ENCODE measurements at places on chromosomes 12 and 14.

DNA sequence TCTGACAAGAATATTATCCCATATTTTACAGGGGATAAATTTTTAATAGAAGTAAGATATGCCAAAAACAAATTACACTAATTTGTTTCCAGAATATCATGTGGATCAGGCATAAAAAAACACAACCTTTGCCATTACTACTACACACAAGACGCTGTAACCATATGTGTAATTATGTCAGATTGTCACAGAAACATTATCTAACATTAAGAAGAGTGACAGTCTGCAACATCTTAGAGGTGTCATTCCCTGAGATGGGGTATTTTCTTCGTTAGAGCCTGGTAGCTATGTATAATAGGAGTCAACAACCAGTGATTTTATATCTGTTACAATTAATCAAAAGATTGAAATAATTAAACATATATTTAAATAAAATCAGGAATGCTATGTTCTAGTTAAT is 518.9 kb downstream of the RERGL start:
- no peak for DNase-seq

DNA sequence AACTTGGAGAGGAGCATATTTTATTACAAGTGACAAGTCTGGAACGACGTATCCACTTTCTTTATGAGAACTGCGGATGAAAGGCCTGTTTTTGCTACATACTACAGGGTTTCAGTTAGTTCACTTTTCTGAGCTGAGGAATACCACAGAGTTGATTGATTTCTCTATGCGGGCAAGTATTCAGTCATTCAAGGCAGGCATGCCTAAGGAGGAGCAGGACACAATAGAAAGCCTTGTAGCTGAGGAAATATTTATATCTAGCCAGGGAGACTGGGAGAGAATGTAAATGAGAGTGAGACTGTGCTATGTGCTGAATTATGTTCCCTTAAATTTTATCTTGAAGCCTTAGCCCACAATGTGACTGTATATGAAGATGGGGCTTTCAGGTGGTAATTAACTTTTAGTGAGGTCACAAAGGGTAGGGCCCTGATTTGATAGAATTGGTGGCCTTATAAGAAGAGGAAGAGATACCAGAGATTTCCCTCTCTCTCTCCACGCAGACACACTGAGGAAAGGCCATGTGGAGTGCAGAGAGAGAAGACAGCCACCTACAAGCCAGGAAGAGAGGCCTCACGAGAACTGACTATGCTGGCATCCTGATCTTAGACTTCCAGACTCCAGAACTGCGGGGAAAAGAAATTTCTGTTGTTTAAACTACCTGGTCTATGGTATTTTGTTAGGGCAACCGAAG is 459.0 kb upstream of the ATP2B1 start:
- DNase-seq, result no peak

GRCh38 chr12:106913456-106913855 is 42.3 kb upstream of the TMEM263 start:
- DNase-seq, result no peak

DNA sequence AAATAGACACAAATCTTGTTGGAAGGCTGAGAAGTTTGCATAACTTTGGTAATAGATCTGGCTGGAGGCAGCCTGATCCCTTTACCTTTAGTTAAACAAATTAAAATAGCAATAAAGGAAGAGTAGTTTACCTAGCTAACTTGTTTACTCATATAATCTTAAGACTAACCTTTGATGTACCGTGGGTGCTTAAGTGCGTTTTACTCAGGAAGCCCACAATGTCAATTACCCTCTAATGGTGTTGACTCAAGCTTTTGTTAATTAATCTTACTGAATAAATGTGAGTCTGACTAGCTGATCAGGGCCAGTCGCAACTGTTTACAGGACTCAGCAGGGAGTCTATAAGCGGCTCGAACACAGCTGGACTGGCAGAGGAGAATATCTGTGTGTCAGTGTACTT is 51.5 kb downstream of the FAR2 start:
- no peak for DNase-seq

DNA sequence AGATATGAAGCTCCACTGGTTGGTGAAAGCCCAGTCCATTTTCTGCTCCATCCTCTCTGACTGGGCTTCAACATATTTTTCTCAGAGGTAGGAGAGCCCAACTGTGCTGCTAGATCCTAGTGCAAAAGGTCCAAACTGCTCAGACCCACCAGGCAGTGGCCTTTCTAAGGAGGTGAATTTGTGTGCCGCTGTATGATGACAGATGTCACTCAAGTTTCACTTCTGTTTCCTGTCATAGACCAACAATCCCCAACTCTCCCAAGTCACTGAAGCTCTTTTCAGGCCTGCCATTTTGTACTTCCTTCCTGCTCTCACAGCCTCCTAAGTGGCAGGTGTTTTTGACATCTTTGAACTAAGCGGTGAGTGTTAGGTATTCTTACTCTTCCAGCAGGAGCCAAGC is 16.4 kb upstream of the RNASE4 start:
- DNase-seq, result no peak

GRCh38 chr14:59187802-59188460 is 536 bp upstream of the DAAM1 start:
- peak; percentile 10 for DNase-seq

- no peak for DNase-seq
These were observed 35.1 kb downstream of the EIF2S3B start for GRCh38 chr12:10540776-10541205.

- no peak for DNase-seq
These were observed 215.7 kb downstream of the KIF26A start for GRCh38 chr14:104353921-104354701.

GRCh38 chr14:90900476-90901083 is 84.3 kb upstream of the TTC7B start:
- no peak for DNase-seq

GRCh38 chr14:99213101-99213500 is 58.9 kb downstream of the BCL11B start:
- no peak for DNase-seq

- no peak for DNase-seq
These were observed 219.8 kb downstream of the SLC41A2 start for GRCh38 chr12:104738331-104738730.

DNA sequence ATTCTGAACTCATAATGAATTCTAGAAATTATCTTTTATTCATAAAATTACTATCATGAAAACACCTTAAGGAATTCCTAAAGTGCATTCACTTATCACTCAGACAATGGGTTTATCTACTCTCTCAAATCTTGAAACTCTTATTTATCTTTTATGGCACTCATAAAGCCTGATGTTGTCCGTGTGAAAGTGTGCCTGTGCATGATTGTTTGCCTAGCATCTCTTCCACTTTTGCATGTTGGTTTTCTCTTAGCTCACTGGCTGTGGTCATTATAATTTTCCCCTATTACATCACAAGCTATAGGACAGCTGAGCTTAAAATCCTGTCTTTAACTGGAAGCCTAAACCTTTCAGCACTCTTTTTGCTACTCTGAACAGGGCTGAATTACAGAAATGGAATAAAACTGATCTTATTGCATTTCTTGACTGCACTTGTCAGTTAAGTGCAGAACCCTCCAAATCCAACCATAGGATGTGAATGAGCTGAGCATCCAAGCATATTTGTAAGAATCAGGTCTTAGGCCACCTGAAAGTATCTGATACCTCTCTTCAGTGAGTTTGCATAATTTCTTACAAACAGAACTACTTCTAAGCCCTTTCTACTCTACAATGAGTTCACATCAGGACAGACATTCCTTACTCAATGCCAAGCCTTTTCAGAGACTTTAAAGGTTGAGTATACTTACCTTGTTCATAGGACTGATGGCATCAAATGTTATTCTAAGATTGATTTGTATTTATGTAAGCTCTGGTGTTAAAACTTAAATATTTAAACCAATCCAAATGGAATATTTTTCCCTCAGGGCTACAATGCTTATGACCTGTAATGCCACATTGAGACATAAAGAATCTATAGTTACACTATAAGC is 221.2 kb upstream of the KITLG start:
- no peak for DNase-seq

DNA sequence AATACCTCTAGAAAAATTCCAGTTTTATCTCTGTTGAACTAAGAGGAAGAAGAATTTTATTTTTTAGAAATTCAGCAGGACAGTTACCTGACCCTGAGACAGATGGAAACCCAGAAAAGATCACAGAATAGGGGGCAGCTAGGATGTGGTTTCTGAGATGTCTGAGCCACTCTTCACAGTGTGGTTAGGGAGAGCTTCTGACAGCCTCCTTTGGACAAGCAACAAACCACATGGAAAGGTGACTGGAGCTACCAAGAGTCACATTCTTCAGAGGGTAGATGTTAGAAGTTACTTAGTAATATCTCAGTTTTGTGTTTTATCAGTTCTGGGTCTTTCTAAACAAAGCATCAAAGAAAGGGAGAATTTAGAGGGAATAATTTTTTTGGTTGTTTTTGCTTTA is 117.3 kb upstream of the NAP1L1 start:
- DNase-seq, result no peak

- no peak for DNase-seq
These were observed 30.6 kb upstream of the OSBPL8 start for GRCh38 chr12:76590131-76590530.

GRCh38 chr14:77212943-77213678 is 31.5 kb downstream of the TMEM63C start:
- no peak for DNase-seq

GRCh38 chr14:52902971-52903619 is 47.8 kb downstream of the FERMT2 start:
- no peak for DNase-seq

DNA sequence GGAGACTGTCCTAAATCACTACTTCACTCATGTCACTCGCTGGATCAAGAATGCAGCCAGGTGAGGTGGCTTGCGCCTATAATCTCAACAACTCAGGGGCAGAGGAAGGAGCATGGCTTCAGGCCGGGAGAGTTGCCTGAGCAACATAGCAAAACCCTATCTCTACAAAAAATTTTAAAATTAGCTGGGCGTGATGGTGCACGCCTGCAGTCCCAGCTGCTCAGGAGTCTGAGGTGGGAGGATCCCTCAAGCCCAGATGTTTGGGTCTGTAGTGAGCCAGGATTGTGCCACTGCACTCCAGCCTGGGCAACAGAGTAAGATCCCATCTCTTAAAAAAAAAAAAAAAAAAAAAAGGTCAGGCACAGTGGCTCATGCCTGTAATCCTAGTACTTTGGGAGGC is 5.9 kb downstream of the SMAGP start:
- DNase-seq, result no peak

- DNase-seq, result no peak
These were observed 89.0 kb upstream of the SFSWAP start for GRCh38 chr12:131621701-131622421.

- DNase-seq, result no peak
These were observed 66.7 kb downstream of the RESF1 start for GRCh38 chr12:32025906-32026305.

- no peak for DNase-seq
These were observed 198.5 kb upstream of the PPFIA2 start for GRCh38 chr12:81957631-81958030.

GRCh38 chr14:105093431-105094192 is 28.4 kb upstream of the GPR132 start:
- DNase-seq, result peak; percentile 42

DNA sequence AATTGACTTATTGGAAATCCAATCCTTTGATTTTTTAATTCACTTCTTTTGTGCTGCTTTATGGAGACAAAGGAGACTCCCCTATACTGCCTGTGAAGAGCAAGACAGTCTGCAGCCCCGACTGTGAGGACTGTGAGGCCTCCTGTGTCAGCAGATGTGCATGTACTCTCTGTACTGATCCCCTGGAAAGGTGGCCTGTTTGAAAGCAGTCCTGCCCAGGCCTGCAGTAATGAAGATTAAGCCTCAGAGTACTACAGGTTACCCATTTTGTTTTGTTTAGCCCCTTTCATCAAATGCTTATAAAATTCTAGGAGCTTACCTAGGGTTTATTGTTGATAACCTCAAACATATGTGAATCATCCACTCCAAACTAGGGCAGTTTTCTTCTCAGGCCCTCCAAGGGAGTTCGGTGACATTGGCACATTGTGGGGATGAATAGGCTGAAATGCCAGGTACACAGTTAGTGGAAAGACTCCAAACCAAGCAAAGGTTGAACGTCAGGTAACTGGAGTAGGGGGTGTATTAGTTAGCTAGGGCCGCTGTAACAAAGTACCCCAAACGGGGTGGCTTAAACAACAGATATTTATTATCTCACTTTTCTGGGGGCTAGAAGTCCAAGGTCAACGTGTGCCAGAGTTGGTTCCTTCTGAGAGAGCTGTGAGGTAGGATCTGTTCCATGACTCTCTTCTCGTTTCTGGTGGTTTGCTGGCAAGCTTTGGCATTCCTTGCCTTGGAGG is 208.7 kb upstream of the BCL2L14 start:
- no peak for DNase-seq

DNA sequence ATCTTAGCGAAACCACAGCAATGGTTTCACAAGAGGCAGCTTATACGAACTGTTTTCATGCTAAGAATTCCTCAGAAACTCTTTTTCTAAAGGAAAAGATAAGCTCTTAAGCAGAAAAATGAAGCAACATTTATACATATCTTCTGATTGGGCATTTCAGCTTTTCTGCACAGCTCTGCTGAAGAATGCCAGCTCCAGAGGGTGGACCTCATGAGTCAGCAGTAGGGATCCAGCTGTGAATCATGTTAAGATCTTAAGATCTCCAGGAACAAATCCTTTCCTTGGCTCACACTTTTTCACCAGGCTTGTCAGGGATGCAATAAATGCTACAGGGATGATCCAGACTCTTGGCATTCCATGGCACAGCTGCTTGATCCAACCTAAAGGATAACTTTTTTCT is 477.1 kb upstream of the CCDC196 start:
- DNase-seq, result no peak

DNA sequence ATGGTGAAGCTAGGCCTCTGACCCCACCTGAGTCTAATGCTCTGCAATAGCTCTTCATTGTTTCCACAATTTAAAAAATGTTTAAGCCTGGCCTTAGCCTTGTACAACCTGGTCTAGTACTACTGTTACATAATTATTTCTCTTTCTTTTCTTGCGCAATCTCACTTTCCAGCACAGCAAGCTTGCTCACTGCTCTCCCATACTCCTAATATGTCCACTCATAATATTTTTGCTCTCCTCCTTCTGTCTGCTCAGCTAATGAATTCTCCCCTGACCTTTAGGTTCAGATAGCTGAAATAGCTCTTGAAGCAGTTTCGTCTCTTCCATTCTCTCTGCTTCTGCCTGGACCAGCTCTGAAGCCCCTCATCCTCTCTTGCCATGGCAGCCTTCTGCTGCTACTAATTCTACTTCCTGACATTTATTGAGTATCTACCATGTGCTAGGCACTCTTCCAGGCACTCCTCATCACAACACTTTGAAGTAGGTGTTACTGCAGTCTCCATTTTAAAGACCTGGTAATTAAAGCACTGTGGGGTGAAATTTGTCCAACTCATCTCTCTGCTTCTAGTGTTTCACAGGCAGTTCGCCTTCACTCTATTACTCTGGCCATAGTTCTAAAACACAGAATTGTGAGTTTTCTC is 2.8 kb upstream of the SLC48A1 start:
- DNase-seq, result no peak

DNA sequence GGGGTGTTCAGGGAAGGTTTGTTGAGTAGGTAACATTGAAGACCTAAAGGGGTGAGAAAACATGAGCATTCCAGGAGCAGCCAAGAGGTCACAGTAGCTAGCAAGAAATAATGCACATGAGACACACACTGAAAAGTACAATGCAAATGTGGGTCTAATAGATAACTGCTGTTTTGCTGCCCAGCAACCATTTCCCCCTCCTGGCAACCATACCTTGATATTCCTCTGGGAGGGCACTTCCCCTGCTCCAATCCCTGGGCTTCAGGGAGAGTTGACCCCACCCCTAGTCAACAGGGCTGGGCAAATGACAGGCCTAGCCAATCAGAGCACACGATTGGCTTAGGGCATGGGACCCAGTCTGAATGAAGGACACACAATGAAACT is 8.5 kb upstream of the ACTN1 start:
- DNase-seq, result no peak

All from stimulated activated CD8-positive, alpha-beta memory T cell treated with anti-CD3 and anti-CD28 coated beads, Interleukin-7, amount 100 ng/mL, for 1 hour (primary cell).